ELF-1 (cell line): ENCODE measurements at places on chromosomes 1 and 21.

GRCh38 chr1:46691997-46692790, 20.5 kb downstream of the TEX38 start:
- DNase-seq: no peak

DNA sequence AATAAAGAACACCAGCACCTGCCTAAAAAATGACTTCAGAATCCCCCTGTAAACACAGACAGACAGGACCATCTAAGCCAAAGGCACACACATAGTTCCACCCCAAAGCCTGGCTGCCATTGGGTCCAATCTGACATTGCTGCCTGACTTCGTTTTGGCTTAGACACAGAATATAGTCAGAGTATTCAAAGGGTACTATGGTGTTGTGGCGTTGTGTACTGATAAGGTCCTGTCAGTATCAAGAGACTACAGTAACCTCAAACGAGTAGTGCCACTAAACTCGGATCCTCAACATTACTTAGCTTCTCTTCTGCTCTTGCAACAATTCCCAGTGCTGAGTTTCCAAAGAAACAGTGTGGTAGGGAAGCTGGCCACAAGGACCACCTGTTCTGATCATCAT, 169.3 kb upstream of the NR5A2 start:
- DNase-seq: no peak

DNA sequence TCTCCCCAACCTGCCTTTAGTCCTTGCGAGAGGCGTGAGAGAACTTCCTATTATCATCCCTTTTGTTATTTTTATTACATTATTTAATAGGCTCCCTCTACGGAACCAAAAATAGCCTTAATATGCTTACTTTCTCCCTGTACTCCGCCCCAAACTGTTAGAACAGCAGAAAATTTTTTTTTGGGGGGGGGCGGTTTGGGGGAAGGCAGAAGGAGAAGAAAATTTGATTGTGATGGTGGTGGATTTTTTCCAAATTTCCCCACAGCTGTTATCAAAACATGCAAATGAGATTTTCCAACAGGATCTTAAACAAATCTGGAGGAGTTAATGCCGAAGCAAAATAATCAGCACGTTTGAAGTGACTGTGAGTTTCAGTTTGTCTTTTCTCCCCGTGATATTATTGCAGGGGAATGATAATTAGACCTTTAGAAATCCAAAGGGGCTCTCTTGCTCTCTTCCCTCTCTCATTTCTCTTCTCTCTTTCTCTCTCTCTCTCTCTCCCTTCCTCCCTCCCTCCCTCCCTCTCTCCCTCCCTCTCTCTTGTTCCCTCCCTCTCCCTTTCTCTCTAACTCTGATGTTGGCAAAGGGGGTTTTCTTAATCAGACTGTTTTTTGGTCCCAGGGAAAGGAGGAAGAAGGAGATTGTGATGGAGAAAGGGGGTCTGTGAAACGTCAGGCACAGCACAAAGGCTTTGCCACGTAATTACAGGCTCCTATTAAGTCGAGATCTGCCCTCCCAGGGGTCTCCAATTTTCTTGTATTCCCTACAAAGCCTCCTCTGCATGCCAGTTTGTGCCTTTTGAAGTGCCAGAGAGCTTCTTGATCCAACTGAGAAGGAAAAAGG, 1.1 kb upstream of the PRRX1 start:
- DNase-seq: peak; percentile 38

GRCh38 chr1:54338464-54338863, 67.7 kb downstream of the SSBP3 start:
- DNase-seq: no peak
